ENCODE measurements at places on chromosomes 12 and 14.
A peak's percentile ranks its signal among the peaks of the same experiment; 100 is the strongest.

GRCh38 chr12:127803545-127803944, 463.4 kb upstream of the TMEM132C start:
- DNase-seq, result no peak

DNA sequence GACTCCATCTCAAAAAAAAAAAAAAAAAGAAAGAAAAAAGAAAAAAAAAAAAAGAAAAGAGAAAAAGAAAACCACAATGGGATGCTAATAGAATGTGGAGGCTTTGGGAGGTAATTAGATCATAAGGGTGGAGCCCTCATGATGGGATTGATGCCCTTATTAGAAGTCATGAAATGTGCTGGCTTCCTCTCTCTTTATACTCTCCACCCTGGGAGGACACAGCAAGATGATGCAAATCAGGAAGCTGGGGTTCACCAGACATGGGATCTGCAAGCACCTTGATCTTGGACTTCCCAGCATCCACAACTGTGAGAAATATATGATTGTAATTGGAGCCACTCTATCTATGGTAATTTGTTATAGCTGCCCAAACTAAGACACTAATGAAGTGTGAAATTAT, 13.4 kb upstream of the DRAM1 start:
- no peak for DNase-seq

GRCh38 chr14:23562822-23563472, 4.6 kb downstream of the AP1G2 start:
- DNase-seq, result peak; percentile 65

DNA sequence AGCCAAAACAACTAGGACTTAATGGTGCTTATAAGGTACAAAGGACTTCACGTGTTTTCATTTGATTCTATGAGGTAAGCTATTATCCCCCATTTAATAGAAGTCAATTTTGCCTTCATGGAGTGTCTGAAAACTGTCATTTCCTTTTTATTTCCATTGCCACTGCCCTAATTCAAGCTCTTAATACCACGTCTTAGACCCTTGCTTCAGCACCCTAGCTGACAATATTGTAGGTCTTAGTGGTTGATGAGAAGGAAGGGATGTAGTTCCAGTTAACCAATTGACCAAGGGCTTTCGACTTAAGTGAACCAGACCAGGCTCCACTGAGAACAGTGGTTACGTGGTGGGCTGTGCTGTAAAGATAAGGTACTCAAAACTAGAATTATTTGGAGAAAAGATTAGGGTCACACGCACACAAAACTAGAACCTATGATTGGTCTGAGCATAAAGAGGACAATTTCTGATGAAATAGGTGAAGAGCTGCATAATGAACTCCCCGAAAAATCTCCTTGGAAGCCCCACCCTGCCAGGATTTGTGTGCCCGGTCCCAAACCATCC, 9.6 kb upstream of the ASIC1 start:
- no peak for DNase-seq

GRCh38 chr14:94474581-94475031, 1.4 kb downstream of the SERPINA9 start:
- DNase-seq, result no peak

DNA sequence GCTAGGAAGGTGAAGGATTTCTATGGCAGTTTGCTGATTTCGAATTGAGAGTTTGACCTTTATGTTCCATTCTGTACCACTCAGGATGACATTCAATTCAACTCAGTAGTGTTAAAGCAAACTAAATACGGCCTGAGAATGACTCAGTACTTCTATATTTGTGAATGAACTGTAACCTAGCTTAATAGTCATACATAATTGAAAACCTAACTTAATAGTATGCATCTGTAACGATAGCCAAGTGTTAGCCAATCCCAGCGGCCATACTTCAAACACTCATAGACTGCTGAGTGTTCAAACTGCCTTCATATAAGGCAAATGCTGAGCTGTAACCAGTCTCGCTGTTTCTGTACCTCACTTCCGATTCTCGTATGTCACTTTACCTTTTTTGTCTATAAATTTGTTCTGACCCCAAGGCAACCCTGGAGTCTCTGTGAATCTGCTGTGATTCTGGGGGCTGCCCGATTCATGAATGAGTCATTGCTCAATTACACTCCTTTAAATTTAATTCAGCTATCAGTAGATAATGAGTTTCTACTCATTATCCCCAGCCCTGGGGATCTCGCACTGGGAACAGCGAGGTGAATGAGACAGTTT, 98.5 kb upstream of the SLC24A4 start:
- DNase-seq, result no peak

- no peak for DNase-seq
Observed at GRCh38 chr12:72236071-72236705, 36.0 kb upstream of the TRHDE start.

DNA sequence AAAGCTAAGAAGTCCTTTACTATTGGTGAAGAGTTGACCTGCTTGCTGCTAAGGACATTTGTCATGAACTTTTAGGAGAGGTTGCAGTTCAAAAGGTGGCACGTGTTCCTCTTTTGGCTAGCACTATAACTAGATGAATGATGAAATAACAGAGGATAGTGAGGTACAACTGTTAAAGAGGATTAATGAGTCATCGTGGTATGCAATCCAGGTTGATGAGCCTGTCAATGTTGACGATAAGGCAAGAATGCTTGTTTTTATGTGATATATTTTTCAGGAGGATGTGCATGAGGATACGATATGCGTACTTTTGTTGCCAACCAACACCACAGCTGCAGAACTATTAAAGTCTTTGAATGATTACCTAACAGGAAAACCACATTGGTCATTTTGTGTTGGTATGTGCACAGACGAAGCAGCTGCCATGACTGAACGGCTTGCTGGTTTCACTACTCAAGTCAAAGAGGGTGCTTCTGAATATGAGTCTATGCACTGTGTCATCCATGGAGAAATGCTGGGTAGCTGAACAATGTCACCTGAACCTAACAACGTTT, 10.6 kb downstream of the CEP128 start:
- DNase-seq, result peak; percentile 87

DNA sequence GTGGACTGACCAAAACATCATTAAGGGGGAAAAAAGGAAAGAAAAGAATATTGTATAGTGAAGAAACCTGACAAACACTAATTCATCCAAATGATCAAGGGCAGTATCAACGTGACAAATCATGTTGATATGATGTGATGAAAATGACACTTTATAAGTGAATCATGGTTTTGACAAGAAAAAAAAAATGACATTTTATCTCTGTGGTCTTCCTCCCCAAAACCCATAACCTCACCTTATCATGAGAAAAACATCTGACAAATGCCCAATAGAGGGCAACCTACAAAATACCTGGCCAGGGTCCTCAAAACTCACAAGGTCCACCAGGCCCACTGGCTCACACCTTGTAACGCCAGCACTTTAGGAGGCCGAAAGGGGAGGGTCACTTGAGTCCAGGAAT, 13.8 kb downstream of the TMED10 start:
- no peak for DNase-seq

DNA sequence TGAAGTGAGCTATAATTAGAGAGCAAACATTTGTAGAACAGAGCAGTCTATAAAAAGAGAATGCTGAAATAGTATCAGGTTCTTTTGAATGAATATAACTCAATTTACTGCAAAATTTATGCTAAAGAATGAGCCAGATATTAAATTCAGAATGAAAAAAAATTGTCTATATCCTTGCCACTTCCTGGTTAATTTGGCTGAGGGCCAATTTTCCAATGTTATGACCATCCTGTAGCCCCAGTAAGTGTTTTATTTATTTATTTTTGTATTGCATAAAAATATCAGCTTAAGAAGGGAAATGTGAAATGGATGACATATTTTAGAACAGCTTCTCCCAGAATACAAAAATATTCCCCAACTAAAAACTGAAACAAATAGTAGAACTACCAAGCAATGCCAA, 263.4 kb downstream of the SOX5 start:
- DNase-seq, result peak; percentile 11

- peak; percentile 77 for DNase-seq
Observed at GRCh38 chr12:48618541-48618940, 48.7 kb upstream of the LALBA start.

- no peak for DNase-seq
Observed at GRCh38 chr14:57291692-57292647, 23.2 kb downstream of the AP5M1 start.

DNA sequence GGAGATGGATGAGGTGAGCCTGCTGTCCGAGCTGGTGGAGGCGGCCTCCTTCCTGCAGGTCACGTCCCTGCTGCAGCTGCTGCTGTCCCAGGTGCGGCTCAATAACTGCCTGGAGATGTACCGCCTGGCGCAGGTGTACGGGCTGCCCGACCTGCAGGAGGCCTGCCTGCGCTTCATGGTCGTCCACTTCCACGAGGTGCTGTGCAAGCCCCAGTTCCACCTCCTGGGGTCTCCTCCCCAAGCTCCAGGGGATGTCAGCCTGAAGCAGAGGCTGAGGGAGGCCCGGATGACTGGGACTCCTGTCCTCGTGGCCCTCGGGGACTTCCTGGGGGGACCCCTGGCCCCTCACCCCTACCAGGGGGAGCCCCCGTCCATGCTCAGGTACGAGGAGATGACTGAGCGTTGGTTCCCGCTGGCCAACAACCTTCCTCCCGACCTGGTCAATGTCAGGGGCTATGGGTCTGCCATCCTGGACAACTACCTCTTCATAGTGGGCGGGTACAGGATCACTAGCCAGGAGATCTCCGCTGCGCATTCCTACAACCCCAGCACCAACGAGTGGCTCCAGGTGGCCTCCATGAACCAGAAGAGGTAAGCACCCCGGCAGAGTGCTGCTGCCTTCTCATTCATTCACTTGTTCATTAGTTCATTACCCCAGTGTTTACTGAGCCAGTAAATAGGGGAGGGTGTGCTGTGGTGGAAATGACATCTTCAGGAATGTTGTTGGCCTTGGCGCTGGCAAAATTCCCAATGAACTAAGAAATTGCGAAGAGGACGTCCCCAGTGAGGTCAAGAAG, 774 bp upstream of the MANSC4 start:
- no peak for DNase-seq

DNA sequence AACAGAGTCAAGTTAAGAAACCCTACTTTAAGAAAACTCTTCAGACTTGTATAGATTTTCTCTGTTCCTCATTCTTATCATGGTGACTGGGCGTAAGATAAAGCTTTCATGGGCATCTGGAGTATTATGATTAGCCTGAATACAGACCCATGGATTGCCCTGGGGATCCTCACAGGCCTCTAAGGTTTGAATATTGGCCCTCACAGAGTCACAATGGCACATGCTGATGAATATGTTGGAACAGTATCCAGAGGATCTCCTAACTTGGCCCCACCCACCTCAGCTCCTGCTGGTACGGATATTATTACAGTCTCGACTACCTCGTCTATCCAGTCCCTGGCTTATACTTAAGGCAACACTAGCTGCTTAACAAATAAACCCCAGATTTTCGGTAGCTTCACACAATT, 8.1 kb downstream of the OSBPL8 start:
- DNase-seq, result no peak

GRCh38 chr14:21071225-21072030, 1.3 kb downstream of the ARHGEF40 start:
- peak; percentile 92 for DNase-seq

DNA sequence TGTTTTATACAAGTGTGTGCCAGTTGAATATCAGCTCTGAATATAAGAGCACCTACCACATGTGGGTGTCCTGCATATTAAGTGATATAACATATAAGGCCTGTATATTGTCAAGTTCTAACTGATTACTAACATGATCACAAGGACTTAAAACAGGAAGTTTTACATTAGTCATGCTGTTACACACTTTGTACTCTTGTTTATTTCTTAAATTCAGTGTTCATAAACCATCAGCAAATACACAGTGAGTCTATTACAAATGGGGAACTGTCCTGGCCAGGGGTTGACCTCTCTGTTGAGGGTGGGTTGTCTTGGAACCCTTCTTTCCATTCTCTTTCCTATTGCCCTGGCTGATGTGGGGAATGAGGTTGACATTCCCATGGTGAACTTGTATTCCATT, 19.1 kb downstream of the HELB start:
- DNase-seq, result peak; percentile 44

GRCh38 chr14:70822530-70823185, 13.3 kb upstream of the MAP3K9 start:
- no peak for DNase-seq

GRCh38 chr12:22626406-22626805, 1.4 kb downstream of the ETNK1 start:
- DNase-seq, result peak; percentile 37

DNA sequence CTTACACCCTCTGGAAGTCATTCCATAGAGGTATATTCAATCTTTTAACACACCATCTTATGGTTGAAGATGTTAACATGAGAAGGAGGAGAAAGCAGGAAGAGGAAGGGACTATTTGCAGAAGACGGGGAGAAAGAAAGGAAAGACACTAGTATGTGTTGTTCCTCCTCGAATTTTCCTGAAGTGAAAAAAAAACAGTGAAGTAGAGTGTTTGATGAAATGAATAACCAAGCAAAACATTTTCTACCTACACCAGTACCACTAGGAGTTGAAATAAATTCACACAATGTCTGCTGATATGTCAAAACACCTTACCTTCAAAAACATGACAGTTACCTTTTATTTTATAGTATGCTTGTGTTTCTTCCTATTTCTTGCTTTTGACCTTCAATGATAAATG, 1.4 kb upstream of the CNOT2 start:
- no peak for DNase-seq

GRCh38 chr12:2154050-2154449, 101.3 kb downstream of the CACNA1C start:
- no peak for DNase-seq
